ENCODE measurements at places on chromosomes 1 and 21.

DNA sequence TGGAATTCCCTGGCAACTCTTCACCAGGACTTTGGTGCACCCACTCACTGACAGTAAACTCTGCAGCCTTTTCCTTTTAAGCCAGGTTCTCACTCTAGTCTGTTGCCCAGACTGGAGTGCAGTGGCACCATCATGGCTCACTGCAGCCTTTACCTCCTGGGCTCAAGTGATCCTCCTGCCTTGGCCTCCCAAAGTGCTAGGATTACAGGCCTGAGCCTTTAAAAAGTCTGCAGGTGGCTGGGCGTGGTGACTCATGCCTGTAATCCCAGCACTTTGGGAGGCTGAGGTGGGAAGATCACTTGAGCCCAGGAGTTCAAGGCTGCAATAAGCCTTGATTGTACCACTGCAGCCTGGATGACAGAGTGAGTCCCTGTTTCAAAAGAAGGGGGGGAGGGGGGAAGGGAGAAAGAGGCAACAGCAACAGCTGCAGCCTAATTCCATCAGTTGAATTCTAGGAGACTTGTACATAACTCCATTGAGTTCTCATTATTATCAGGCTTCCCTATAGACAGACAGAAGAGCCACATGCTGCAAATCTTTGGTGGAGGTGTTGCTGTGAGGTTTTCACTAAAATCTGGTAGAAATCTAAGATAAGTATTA lies 8.1 kb upstream of the HNRNPR start:
- no peak for DNase-seq

DNA sequence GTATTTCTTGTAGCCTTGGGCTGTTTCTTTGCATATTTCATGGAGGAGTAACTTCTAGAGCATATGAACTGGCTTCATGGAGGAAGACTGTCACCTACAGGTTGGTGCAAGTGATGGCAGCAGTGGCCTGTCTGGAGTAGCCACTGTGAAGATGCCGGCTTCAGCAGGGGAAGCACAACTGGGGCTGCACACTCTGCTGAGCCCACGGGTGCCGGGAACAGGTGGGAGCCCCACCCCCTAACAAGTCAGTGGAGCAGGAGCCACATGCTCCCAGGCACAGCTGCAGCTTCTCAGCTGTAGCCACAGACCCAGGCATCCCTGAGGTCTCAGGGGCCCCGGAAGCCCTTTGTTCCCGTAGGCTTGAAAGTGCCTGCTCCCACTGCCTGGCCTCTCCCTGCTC lies 43.2 kb upstream of the C1orf185 start:
- no peak for DNase-seq

- no peak for DNase-seq
These were observed 32.9 kb downstream of the GRHL3 start for GRCh38 chr1:24351918-24352627.

- DNase-seq = peak; percentile 88
These were observed 7.7 kb downstream of the CNIH3 start for GRCh38 chr1:224623743-224624333.

GRCh38 chr1:209335178-209335577 lies 248.3 kb upstream of the CAMK1G start:
- DNase-seq = no peak

GRCh38 chr1:195709821-195710220 lies 898.4 kb downstream of the KCNT2 start:
- no peak for DNase-seq

GRCh38 chr1:58577654-58578030 lies 590 bp upstream of the TACSTD2 start:
- no peak for DNase-seq

All from CD4-positive, alpha-beta T cell treated with Interleukin-1 beta for 1 hour (primary cell).